ENCODE measurements at places on chromosomes 7 and 10.

DNA sequence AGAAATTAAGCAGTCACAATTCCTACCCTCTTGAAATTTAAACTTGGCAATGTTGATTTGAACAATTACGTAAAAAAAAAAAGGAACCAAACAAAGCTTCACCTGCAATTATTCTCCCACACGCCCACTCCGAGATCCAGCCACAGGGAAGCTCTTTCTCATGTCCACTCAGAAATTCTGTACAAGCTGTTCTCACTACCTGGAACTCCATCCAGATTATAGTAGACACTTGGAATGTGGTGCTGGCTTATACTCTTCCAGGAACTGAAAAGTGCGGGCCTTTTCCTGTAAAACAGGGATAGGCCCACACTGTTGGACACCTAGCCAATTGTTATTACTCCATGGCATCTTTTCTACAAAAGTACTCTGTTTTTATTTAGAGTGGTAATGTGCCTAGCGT is 20.3 kb upstream of the TOMM7 start:
- no peak for DNase-seq

DNA sequence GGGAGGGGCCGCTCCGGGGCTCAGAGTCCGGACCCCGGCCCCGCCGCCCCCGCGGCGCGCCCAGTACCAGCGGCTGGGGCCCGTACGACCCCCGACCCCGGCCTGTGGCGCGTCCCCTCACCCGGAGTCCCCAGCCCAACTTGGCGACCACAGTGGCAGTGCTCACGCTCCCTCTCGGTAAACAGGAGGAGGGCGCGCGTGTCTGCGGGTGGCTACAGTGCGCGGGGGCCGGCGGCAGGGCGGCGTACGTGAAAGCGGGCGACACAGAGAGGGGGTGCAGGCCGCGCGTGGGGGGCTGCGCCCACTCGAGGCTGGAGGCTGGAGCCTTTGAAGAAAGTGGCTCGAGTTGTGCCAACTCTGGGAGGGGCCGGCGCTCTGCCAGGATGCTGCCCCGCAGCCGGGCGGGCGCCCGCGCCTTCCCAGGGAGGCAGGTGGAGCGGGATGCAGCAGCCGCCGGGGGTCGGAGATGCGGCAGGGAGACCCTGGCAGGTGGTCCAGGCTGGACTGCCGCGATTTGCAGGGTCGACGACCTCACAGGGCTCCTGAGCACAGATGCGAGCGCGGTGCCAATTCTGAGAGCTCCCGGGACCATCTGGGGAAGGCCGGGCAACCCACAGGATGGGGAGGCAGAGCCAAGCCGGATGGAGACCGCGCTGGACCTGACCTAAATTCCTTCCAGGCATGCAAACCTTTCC is 655 bp downstream of the PTPRE start:
- DNase-seq = no peak

DNA sequence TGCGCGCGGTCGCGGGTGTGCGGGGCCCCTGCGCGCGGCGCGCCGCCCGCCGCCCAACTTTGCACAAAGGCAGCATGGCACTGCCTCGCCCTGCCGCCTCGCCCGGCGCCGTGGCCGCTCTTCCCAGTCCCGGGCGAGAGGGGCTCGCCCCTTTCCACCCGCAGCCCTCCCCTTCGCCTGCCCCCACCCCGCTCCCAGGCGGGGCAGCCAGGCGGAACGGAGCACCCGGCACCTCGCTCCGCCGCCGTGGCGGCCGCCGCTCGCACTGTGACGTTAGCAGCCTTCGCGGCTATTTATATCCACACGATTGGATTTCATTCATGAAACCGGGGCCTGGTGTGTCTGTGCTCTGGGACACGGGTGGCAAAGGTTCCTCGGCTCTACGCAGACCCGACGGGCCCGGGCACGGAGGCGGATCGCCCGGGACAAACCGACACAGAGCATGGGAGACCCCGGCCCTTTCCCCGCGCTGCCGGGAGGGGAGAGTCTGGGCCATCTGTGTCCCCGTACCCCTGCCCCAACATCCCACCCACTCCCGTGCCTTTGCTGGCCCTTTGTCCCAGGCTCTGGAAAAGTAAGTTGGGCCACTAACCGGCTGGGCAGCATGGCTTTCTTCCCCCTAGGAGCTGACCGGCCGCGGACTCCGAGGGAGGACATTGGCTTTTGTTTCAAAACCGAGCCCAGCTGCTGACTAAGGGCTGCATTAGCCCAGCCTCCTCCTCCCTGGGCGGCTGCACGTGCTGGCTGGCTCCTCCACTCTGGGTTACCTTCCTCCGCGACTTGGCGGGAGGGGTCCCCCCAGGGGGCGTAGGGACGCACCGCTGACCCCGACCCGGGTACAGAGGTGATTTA is at the start of gene RHOBTB1:
TSS of gene RHOBTB1 (minus strand) at position 128 of the 852 bp plus-strand sequence. CDS start 32,643 bp downstream, outside the sequence.
- DNase-seq = peak; percentile 14

- no peak for DNase-seq
Measured at GRCh38 chr7:139887992-139888481, 59.0 kb downstream of the TBXAS1 start.

DNA sequence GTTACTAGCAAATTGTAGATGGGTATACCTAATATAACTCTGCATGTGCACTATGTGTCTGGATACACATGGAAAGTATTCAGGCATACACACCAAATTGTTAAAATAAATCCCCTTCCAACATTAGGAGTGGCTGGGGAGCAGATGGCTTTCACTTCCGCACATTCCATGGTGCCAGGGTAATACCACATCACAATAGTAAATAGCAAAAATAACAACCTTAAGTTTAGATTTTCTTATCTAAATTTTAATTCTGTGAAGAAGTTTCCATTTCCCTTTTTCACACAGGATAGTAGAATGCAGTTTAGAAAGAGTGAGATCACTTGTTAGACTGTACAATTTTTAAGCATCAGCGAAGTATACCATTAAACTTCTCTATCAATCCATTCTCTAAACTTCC is 5.8 kb upstream of the ALOX5 start:
- no peak for DNase-seq

DNA sequence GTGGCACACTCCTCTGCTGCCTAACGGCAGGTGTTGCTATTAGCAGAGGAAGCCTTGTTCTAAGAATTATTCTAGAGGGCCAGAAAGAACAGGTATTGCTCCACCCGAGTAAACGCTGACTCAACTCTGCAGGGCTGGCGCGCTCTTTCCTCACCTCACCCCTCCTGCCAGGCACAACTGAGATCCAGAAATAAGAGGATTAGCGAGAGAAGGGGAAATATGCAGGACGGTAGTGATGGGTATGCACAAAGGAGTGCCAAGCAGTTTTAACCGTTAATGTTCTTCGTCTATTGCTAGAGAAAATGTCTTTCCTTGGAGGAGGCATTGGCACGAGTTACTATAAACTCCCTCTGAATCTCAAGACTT is 369 bp upstream of the SCIN start:
- DNase-seq = no peak

DNA sequence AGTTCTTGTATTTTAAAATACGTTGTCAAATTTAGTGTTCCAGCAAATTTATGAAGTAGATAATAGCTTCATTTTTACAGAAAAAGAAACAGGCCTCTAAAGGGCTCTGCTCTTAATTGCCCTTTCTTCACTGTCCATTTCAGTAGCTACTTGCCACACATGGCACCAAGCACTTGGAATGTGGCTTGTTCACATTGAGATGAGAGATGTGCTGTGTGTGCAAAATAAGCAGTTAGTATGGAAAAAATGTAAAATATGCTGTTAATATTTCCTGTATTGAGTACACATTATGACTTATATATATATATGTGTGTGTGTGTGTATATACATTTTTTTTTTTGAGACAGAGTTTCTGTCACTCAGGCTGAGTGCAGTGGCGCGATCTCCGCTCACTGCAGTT is 19.5 kb downstream of the RBM33 start:
- no peak for DNase-seq

DNA sequence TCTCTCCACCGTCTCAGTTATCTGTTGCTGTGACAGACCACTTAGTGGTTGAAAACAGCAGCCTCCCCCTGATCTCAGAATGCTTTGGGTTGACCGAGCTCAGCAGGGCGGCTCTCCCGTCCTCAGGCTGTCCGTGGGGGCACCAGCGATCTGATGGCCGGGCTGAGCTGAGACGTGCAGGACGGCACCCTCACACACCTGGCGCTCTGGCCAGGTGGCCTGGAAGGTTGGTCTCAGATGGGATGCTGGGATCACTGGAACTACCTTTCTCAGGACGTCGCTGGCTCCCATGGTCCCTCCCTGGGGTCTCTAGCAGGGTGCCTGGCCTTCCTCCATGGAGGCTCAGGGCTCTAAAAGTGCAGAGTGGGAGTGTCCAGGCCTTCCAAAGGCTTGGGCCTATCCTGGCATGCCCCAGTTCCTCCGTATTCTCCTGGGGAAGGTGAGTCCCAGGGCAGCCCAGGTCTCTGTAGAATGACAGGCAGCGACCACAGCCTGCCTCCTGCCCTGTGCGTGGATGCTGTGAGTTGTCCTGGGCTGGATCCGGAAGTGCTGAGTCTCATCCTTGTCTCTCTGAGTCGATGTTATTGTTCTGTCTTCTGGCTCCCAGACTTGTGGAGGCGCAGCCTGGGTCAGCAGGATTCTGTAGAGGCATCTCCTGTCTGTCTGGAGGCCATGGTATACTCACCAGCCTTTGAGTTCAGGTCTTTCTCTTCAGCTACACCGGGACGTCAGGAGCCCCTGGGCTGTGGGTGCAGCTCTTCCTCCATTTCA is 12.2 kb upstream of the PWWP2B start:
- DNase-seq = no peak
